ENCODE measurements at places on chromosomes 1 and 21. TPM values are rescaled to one million over a fixed set of nuclear protein-coding genes. Genes with fewer than 3 reads are reported as not detected.
A peak's percentile ranks its signal among the peaks of the same experiment; 100 is the strongest.

The LRIG2 gene
- 23.5 TPM for total RNA-seq

The NFASC gene
- 21.0 TPM for total RNA-seq

The TSTD1 gene
- total RNA-seq, result 100 TPM

DNA sequence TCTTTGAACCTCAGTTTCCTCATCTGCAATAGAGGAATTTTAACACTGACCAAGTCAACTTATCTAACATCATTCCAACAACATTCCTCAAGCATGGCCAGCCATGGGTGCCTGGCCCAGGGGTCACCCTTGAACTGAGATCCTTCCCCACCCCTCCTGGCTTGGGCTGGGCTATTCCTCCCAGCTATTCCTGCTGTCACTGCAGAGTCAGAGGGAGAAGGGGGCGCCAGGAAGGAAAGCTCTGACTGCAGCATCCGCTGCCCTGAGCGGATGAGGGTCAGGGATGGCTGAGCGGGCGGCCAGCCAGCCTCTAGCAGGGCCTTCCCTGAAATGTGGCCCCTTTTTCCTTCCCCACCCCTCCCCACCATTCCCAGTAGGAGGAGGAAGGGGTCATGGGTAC, 3.1 kb downstream of the TINAGL1 start:
- H3K27me3 ChIP-seq, result no peaks in the 10 kb centered on the region
- no peak for DNase-seq
- no peak overlapping the region for H3K4me3 ChIP-seq
- 0 out of 2 replicates have a peak overlapping the region, but pooled peaks have one; percentile 40 for H3K27ac ChIP-seq
- H3K4me1 ChIP-seq, result peaks cover 40% of the 10 kb centered on the region

GRCh38 chr21:44431300-44431699, 24.0 kb upstream of the LRRC3 start:
- no peaks in the 10 kb centered on the region for H3K4me1 ChIP-seq
- no peaks in the 10 kb centered on the region for H3K27me3 ChIP-seq
- no peak for DNase-seq
- H3K4me3 ChIP-seq, result no peak overlapping the region

The PCSK9 gene
- total RNA-seq, result 47.9 TPM

DNA sequence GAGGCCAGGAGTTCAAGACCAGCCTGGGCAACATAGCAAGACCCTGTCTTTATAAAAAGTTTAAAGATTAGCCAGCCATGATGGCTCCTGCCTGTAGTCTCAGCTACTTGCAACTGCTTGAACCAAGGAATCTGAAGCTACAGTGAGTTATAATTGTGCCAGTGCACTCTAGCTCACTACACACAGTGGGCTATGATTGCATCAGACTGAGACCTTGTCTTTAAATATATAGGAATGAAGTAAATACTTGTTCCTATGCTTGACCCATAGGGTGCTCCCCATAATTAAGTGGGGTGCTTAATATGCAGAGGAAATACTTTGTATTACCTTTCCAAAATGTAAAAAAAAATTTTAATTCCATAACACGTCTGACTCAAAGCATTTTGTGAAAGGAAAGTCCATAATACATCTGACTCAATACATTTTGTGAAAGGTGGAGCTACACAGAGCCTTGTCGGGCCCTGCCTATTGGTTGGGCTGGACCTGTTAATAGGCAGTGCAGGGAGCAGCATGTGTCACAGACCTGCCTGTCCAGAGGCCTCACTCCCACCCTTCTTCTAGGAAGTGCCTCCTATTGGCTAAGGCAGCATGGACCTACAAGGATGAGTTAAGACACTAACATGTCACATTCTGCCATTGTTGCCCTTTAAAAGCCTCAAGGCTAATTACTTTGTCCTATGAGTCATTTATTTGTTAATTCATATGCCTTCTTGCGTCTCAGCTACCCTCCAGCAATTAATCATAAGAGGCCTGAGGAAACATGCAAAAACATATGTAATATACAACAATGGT, 33.6 kb downstream of the CD58 start:
- H3K27ac ChIP-seq, result no peak overlapping the region
- peaks cover 16% of the 10 kb centered on the region for H3K36me3 ChIP-seq
- no peak for DNase-seq
- peaks cover 58% of the 10 kb centered on the region for H3K27me3 ChIP-seq
- H3K4me1 ChIP-seq, result peaks cover 5% of the 10 kb centered on the region

The ADGRL2 gene
- 80.2 TPM for total RNA-seq

DNA sequence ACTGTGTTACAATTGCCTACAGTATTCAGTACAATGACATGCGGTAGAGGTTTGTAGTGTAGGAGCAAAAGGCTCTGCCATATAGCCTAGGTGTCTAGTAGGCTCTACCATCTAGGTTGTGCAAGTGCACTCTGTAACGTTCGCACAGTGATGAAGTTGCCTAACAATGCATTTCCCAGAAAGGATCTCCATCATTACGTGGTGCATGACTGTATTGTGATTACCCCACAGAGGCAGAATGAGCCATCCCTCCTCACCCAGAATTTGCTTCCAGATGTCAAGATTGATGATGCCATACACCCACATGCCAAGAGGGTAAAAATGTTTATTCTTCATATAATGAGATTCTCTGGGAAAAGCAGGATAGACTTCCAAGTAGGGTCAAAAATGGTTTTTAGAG, 199.3 kb upstream of the CTTNBP2NL start:
- no peaks in the 10 kb centered on the region for H3K36me3 ChIP-seq
- no peaks in the 10 kb centered on the region for H3K4me1 ChIP-seq
- H3K27me3 ChIP-seq, result no peaks in the 10 kb centered on the region

DNA sequence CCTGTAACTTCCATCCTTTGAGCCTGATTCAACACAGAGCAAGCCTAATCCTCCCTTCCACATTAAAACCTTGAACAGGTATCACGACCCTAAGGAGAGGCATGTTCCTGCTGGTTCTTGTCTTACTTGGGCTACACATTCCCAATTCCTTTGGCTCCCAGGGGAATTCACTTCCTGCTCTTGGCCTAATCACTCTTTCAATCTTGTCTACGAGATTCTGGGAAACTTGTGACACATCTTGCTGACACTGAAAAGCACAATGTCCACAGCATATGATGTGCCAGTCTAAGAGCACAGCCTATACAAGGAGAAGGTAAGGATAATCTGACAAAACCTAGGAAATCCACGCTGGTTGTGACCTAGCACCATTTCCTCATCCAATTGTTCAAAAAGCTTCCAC, 163.9 kb downstream of the GABPA start:
- H3K4me3 ChIP-seq, result no peak overlapping the region
- H3K36me3 ChIP-seq, result peaks cover 71% of the 10 kb centered on the region
- peak overlapping the region; percentile 7 for H3K27ac ChIP-seq
- no peak for DNase-seq
- no peaks in the 10 kb centered on the region for H3K27me3 ChIP-seq

GRCh38 chr1:39381839-39382238, 109.6 kb upstream of the BMP8A start:
- no peaks in the 10 kb centered on the region for H3K27me3 ChIP-seq
- H3K4me1 ChIP-seq, result no peaks in the 10 kb centered on the region
- H3K4me3 ChIP-seq, result no peak overlapping the region
- no peak for DNase-seq
- no peak overlapping the region for H3K27ac ChIP-seq
- H3K36me3 ChIP-seq, result peaks cover 62% of the 10 kb centered on the region

DNA sequence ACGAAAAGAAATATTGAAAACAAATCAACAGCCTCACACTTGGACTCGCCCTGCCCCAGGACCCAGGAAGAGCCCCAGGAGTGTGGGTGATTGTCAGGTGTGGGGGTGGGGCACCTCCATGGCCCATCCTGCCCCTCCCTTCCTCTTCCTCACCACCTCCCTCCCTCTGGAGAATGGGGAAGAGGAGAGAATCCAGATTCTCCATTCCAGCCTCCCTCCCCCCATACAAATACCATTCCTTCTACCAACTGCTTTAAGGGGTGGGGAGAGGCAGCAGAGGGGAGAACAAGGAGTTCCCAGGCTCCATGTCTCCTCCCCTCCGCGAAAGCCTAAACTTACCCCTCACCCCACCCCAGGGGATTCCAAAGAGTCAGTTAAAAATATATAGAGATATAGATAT, 36.7 kb downstream of the MEF2D start:
- H3K4me3 ChIP-seq, result no peak overlapping the region
- peaks cover 2% of the 10 kb centered on the region for H3K36me3 ChIP-seq
- no peak for DNase-seq
- no peaks in the 10 kb centered on the region for H3K27me3 ChIP-seq
- H3K4me1 ChIP-seq, result peaks cover 42% of the 10 kb centered on the region

- no peak overlapping the region for H3K27ac ChIP-seq
- H3K27me3 ChIP-seq, result peaks cover 2% of the 10 kb centered on the region
- no peak for DNase-seq
Observed at GRCh38 chr1:201590474-201590873, 51.5 kb downstream of the NAV1 start.

GRCh38 chr21:44509539-44509938, 30.5 kb downstream of the KRTAP10-1 start:
- DNase-seq, result no peak
- H3K27ac ChIP-seq, result peak overlapping the region; percentile 22
- H3K36me3 ChIP-seq, result no peaks in the 10 kb centered on the region
- no peak overlapping the region for H3K4me3 ChIP-seq
- H3K4me1 ChIP-seq, result no peaks in the 10 kb centered on the region

The RPTN gene
- total RNA-seq, result not detected

DNA sequence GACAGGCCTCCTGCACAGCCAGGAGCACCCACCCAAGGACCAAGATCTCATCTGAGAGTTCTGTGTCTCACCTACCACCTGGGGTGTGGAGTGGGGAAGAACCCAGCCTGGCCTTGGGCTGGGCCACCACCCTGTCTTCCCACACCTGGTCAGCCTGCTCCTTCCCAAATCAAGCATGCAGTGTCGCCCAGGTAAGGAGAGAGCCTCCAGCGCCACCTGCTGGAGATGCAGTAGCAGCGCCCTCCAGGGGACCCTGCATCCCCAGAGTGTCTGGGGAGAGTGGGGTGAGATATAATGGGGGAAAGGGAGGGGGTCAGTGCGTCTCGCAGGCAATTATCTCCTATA, 32.3 kb downstream of the KIAA2013 start:
- no peaks in the 10 kb centered on the region for H3K27me3 ChIP-seq
- H3K27ac ChIP-seq, result no peak overlapping the region
- peak; percentile 87 for DNase-seq
- H3K4me1 ChIP-seq, result no peaks in the 10 kb centered on the region
- H3K36me3 ChIP-seq, result no peaks in the 10 kb centered on the region

The CELF3 gene
- total RNA-seq, result 0.42 TPM

The PDZK1 gene
- total RNA-seq, result 0.57 TPM

DNA sequence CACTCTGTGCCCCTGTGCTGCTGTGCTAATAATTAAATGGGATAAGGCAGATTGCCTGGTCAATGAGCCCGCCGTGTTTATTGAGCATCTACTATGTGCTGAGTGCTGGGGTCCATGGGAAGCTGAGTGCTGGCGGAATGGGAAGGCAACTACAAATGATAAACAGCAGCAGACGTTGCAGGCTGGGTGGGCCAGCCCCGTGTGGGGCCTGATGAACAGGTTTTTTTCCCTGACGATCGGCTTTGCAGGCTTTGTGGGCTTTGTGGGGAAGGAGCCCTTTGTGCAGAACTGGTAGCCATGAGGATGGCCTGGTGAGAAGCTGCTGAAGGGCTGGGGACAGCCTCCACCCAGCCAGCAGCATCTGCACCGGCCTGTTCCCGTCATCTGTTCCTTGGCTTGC, 3.5 kb downstream of the PDE9A start:
- H3K36me3 ChIP-seq, result 0 out of 2 replicates have a peak, but pooled peaks cover 3% of the 10 kb centered on the region
- peaks cover 54% of the 10 kb centered on the region for H3K4me1 ChIP-seq
- no peak overlapping the region for H3K4me3 ChIP-seq

- H3K36me3 ChIP-seq, result peaks cover 58% of the 10 kb centered on the region
- H3K27me3 ChIP-seq, result no peaks in the 10 kb centered on the region
- no peak overlapping the region for H3K4me3 ChIP-seq
- DNase-seq, result no peak
- peaks cover 27% of the 10 kb centered on the region for H3K4me1 ChIP-seq
- H3K27ac ChIP-seq, result no peak overlapping the region
Observed at GRCh38 chr1:17018849-17019248, 7.1 kb upstream of the ATP13A2 start.

The TMEM82 gene
- total RNA-seq, result 1.4 TPM

The RGSL1 gene
- not detected for total RNA-seq

The TMPRSS15 gene
- total RNA-seq, result not detected

DNA sequence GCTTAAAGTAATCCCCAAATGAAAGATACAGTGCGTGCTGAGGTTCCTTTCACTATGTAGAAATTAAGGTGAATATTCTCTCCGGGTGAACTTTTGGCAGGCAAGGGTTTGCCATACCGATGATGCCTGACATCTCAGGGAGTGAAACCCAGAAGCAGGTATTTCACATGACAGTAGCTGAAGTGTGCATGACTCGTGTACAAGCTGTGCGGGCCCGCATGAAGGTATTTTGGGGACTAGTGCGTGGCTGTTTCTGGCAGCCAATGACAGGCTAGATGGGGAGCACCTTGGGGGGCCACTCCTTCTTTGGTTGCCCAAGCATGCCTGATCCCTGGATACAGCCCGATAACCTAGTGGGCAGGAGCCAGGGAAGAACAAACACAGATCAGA, 569.0 kb downstream of the SMYD3 start:
- H3K4me1 ChIP-seq, result peaks cover 45% of the 10 kb centered on the region
- no peak for DNase-seq
- H3K27me3 ChIP-seq, result no peaks in the 10 kb centered on the region
- H3K36me3 ChIP-seq, result no peaks in the 10 kb centered on the region
- no peak overlapping the region for H3K27ac ChIP-seq
- no peak overlapping the region for H3K4me3 ChIP-seq

DNA sequence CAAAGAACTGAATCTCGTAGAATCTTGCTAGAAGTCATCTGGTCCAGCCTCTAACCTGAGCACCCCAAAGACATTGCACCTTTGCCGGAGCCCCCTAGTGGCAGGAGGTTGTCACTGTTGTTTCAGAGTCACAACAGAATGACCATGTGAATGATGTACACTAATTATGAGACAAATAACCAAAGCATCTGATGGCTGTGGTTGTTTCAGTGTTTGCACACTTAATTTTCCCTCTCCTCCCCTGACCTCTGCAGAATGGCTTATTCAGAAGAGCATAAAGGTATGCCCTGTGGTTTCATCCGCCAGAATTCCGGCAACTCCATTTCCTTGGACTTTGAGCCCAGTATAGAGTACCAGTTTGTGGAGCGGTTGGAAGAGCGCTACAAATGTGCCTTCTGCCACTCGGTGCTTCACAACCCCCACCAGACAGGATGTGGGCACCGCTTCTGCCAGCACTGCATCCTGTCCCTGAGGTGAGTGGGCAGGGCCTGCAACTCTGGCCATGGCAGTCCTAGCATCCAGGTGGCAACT, 26.4 kb downstream of the TRAF5 start:
- peaks cover 29% of the 10 kb centered on the region for H3K36me3 ChIP-seq
- no peak overlapping the region for H3K4me3 ChIP-seq
- no peak overlapping the region for H3K27ac ChIP-seq
- peaks cover 4% of the 10 kb centered on the region for H3K4me1 ChIP-seq

GRCh38 chr1:167710836-167711235, 10.9 kb upstream of the MPZL1 start:
- H3K36me3 ChIP-seq, result no peaks in the 10 kb centered on the region
- H3K4me1 ChIP-seq, result peaks cover 34% of the 10 kb centered on the region
- H3K27me3 ChIP-seq, result peaks cover 29% of the 10 kb centered on the region
- DNase-seq, result no peak

- no peaks in the 10 kb centered on the region for H3K27me3 ChIP-seq
- DNase-seq, result peak; percentile 16
- peaks cover 2% of the 10 kb centered on the region for H3K36me3 ChIP-seq
- no peak overlapping the region for H3K4me3 ChIP-seq
- peaks cover 20% of the 10 kb centered on the region for H3K4me1 ChIP-seq
- no peak overlapping the region for H3K27ac ChIP-seq
Observed at GRCh38 chr1:76336931-76337371, 262.4 kb downstream of the ST6GALNAC3 start.
